Nephron progenitor cell (in vitro differentiated cells): ENCODE measurements at places on chromosomes 7 and 10.

- H3K4me3 ChIP-seq: no peak overlapping the region
- no peak for DNase-seq
- no peaks in the 10 kb centered on the region for H3K27me3 ChIP-seq
- peak overlapping the region; percentile 86 for H3K27ac ChIP-seq
Measured at GRCh38 chr10:35165136-35165535, 38.5 kb downstream of the CREM start.

- no peaks in the 10 kb centered on the region for H3K36me3 ChIP-seq
- H3K27me3 ChIP-seq: peaks cover 5% of the 10 kb centered on the region
- no peak overlapping the region for H3K27ac ChIP-seq
Measured at GRCh38 chr10:74738542-74738941, 87.9 kb upstream of the KAT6B start.

GRCh38 chr10:49387071-49387470 lies 8.8 kb downstream of the DRGX start:
- H3K27ac ChIP-seq: no peak overlapping the region
- H3K4me1 ChIP-seq: no peaks in the 10 kb centered on the region
- no peak overlapping the region for H3K4me3 ChIP-seq
- no peak for DNase-seq
- peaks cover 51% of the 10 kb centered on the region for H3K27me3 ChIP-seq

GRCh38 chr7:157041004-157041403 lies 30.5 kb upstream of the MNX1 start:
- peaks cover 13% of the 10 kb centered on the region for H3K4me1 ChIP-seq
- peaks cover 10% of the 10 kb centered on the region for H3K36me3 ChIP-seq
- no peak for DNase-seq
- no peak overlapping the region for H3K27ac ChIP-seq

DNA sequence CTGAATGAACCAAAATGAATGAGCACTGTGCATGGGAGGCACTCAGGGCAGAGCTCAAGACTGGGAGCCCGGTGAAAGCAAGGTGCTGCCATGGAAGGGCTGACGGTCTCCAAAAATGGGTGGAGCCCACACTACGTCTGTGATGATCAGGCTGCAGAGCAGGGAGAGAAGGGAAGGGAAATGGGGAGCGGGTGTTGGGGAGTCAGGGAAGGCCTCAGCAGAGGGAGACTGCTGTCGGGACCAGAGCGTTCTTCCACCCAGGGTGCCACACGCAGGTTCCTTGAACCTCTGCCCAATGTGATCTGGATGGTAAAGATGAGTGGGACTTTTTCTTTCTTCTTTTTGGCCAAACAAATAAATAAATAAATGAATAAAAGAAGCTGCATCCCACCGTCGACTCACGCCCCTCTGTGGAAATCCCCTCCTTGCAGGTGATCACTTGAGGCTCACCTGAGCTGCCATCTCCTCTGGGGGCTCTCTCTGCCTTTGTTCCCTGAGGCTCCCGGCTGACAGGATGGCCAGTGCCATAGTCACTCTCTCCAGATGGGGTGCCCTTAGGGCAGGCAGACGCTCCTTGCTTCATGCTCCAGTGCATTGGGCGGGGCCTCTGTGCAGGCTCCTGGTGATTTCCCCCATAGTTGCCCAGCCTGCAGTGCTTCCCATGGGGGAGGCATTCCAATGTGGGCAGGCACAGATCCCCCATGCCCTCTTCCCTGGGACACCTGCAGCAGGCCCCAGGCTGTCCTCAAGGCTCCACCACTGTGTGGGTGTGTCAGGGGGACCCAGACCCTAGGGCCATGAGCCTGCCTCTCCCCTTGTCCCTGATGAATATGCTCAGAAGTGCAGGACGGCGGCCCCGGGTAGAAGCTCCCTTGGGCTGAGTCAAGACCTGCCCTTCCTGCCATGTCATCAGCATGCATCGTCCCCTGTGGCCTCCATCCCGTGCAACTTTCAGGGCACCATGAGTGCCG lies 131.8 kb downstream of the PTPN20 start:
- no peaks in the 10 kb centered on the region for H3K36me3 ChIP-seq
- H3K4me1 ChIP-seq: peaks cover 46% of the 10 kb centered on the region
- peaks cover 3% of the 10 kb centered on the region for H3K27me3 ChIP-seq
- H3K4me3 ChIP-seq: no peak overlapping the region
- no peak overlapping the region for H3K27ac ChIP-seq

DNA sequence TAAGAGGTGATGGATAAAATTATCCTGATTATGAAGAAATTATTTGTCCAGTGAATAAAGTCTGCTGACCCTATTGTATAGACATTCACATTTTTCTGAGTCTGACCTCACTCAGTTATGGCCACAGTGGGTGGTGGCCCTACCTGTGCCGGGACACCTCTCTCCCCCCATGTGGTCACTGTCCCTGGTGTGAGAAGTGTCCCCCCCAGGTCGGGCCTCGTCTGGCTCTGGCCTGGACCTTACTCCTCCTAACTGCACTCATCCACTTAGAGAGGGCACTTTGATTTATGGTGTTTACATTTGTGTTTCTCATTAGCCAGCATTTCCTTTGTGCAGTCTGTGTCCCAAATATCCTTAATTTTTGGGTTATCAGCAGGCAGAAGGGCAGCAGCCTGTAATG lies 59.6 kb upstream of the ZNF32 start:
- peaks cover 24% of the 10 kb centered on the region for H3K4me1 ChIP-seq
- no peak overlapping the region for H3K27ac ChIP-seq
- DNase-seq: no peak

DNA sequence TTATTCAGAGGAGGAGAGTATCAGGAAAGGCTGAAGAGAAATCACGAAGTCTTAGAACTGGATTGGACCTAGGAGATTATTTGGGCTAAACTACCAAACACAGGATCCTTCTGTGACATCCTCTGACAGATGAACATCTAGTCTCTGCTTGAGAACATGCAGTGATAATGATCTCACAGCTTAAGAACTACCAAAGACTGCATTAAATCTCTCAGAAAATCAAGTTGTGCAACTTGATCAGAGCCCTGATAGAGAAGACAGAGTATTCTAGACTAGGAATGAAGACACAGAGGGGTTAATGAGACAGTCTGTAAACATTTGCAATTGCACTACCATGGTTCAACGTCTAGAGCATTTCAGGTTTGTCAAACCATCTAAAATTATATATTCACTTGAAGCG lies 37.1 kb upstream of the AGBL3 start:
- no peak for DNase-seq
- H3K4me3 ChIP-seq: no peak overlapping the region
- peaks cover 73% of the 10 kb centered on the region for H3K36me3 ChIP-seq
- H3K4me1 ChIP-seq: no peaks in the 10 kb centered on the region

GRCh38 chr10:114121031-114121430 lies 53.0 kb downstream of the CCDC186 start:
- peaks cover 5% of the 10 kb centered on the region for H3K27me3 ChIP-seq
- H3K27ac ChIP-seq: no peak overlapping the region
- peaks cover 15% of the 10 kb centered on the region for H3K36me3 ChIP-seq
- DNase-seq: no peak
- no peak overlapping the region for H3K4me3 ChIP-seq

GRCh38 chr7:14073988-14074387 lies 84.5 kb upstream of the ETV1 start:
- H3K4me1 ChIP-seq: no peaks in the 10 kb centered on the region
- no peaks in the 10 kb centered on the region for H3K36me3 ChIP-seq
- no peaks in the 10 kb centered on the region for H3K27me3 ChIP-seq
- no peak overlapping the region for H3K4me3 ChIP-seq
- DNase-seq: no peak

GRCh38 chr10:106625751-106626150 lies 538.8 kb downstream of the SORCS1 start:
- H3K4me3 ChIP-seq: no peak overlapping the region
- peaks cover 10% of the 10 kb centered on the region for H3K27me3 ChIP-seq
- H3K27ac ChIP-seq: no peak overlapping the region
- no peaks in the 10 kb centered on the region for H3K36me3 ChIP-seq
- peaks cover 12% of the 10 kb centered on the region for H3K4me1 ChIP-seq

GRCh38 chr10:68301790-68302502 lies 29.9 kb upstream of the HNRNPH3 start:
- DNase-seq: no peak
- peaks cover 10% of the 10 kb centered on the region for H3K4me1 ChIP-seq
- H3K27ac ChIP-seq: no peak overlapping the region
- no peak overlapping the region for H3K4me3 ChIP-seq

DNA sequence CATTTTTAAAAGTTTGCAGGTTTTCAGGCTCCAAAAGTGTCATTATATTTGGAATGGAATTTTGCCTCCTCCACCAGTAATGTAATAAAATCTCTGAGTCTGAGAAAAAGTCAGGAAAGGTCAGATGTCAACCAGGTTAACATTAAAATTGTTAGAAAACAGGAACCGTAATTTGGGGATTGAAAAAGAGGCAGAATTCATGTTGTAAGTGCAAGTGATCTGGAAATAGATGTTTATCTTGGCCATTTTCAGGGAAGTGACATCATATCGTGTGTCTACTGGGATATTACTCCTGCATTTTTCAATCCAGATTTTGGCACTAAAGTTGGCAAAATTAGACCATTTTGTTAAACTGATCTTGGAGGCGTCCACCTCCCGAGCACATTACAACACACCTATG lies 428.5 kb upstream of the MGMT start:
- peaks cover 13% of the 10 kb centered on the region for H3K27me3 ChIP-seq
- no peak for DNase-seq
- no peak overlapping the region for H3K4me3 ChIP-seq

DNA sequence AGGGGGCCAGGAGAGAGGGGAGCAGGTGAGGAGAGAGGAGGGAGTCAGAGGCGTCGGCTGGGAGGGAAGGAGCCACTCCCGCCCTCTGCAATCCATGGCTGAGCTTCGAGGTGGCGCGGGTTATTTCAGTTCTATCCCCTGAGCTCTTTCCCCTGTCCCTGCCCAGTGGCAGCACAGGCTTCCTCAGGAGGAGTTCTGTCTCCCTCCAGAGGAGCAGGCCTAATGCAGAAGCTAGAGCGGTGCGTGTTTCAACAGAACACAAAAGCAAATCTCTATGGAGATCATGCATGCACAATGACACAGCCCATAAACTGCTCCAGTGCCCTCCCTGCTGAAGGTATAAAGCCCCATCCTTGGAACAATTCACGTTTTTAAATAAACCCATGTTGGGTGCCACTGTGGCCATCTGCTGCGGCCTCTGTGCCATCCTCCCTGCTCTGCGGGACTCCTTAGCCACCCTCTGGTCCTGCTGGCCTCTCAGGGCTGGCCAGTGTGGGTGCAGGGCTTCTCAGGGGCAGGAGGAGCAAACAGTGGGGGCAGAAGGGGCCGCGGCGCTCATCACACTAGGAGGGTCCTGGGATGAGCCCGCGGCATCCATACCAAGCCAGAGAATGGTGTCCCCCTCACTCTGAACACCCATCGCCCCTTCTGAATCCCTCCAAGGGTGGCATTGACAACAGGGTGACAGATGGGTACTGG lies 192.6 kb upstream of the LYZL2 start:
- H3K36me3 ChIP-seq: no peaks in the 10 kb centered on the region
- H3K4me1 ChIP-seq: peaks cover 62% of the 10 kb centered on the region
- DNase-seq: no peak
- H3K27ac ChIP-seq: no peak overlapping the region
- H3K27me3 ChIP-seq: peaks cover 19% of the 10 kb centered on the region
- no peak overlapping the region for H3K4me3 ChIP-seq

GRCh38 chr7:115066634-115067033 lies 144.7 kb downstream of the MDFIC start:
- DNase-seq: no peak
- peaks cover 5% of the 10 kb centered on the region for H3K27me3 ChIP-seq
- H3K27ac ChIP-seq: no peak overlapping the region
- H3K36me3 ChIP-seq: no peaks in the 10 kb centered on the region

- H3K4me3 ChIP-seq: no peak overlapping the region
- peaks cover 6% of the 10 kb centered on the region for H3K36me3 ChIP-seq
- peaks cover 38% of the 10 kb centered on the region for H3K4me1 ChIP-seq
- H3K27ac ChIP-seq: no peak overlapping the region
- no peak for DNase-seq
- no peaks in the 10 kb centered on the region for H3K27me3 ChIP-seq
Measured at GRCh38 chr10:127150136-127150535, 46.3 kb downstream of the INSYN2A start.

DNA sequence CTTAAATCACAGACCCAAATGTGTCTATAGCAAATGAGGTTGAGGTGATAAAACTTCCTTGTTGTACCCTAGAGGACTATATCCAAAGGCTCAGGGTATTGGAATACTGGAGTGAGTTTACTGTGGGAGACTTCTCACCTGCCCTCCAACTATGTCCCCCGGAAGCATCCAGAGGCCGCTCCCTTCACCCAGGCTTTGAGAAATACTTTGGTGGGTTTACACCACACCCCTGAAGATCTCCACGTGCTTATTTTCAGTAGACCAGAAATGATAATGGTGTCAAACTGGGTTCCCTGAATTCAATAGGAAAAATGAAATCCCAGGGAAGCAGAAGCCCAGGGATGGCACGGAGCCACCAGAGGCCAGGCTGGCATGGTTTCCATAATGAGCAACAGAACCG lies 31.3 kb upstream of the NANOS1 start:
- H3K27ac ChIP-seq: no peak overlapping the region
- H3K4me1 ChIP-seq: no peaks in the 10 kb centered on the region
- no peaks in the 10 kb centered on the region for H3K36me3 ChIP-seq
- no peak overlapping the region for H3K4me3 ChIP-seq
- no peak for DNase-seq

GRCh38 chr10:49277973-49278372 lies 21.0 kb upstream of the C10orf71 start:
- no peak overlapping the region for H3K4me3 ChIP-seq
- no peak overlapping the region for H3K27ac ChIP-seq
- peaks cover 11% of the 10 kb centered on the region for H3K27me3 ChIP-seq
- peaks cover 2% of the 10 kb centered on the region for H3K4me1 ChIP-seq
- no peak for DNase-seq

GRCh38 chr10:106991091-106991490 lies 173.4 kb downstream of the SORCS1 start:
- no peak overlapping the region for H3K27ac ChIP-seq
- H3K4me1 ChIP-seq: peaks cover 5% of the 10 kb centered on the region
- DNase-seq: no peak
- no peaks in the 10 kb centered on the region for H3K27me3 ChIP-seq
- H3K4me3 ChIP-seq: no peak overlapping the region
- no peaks in the 10 kb centered on the region for H3K36me3 ChIP-seq

DNA sequence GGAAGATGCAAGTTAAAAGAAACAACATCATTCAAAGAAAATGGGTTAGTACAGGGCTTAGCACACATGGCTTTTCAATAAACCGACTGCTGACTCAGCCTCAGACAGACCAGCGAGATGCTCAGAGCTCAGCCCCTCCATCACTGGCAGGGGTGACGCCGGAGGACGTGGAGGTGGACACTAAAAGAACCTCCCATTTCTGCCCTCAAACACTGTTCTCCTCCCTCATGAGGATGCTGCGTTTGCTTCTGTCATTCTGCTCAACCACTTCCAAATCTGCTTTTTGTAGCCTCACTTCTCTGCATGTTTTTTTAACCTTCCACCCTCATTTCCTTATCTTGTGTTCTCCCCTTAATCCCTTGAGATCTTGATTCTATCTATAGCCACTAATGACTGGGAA lies 15.3 kb downstream of the DENND11 start:
- no peak for DNase-seq
- peaks cover 56% of the 10 kb centered on the region for H3K36me3 ChIP-seq
- no peak overlapping the region for H3K4me3 ChIP-seq

GRCh38 chr7:51067757-51068156 lies 248.9 kb downstream of the COBL start:
- no peaks in the 10 kb centered on the region for H3K27me3 ChIP-seq
- no peak overlapping the region for H3K27ac ChIP-seq
- H3K4me1 ChIP-seq: peaks cover 7% of the 10 kb centered on the region
- H3K4me3 ChIP-seq: no peak overlapping the region
- DNase-seq: peak; percentile 75
